ENCODE measurements at places on chromosomes 5 and 9. TPM values are rescaled to one million over a fixed set of nuclear protein-coding genes. Genes with fewer than 3 reads are reported as not detected.

The UBE2QL1 gene
- total RNA-seq = not detected

The PCDHGA8 gene
- total RNA-seq = 0.04 TPM

The P4HA2 gene
- 7.2 TPM for total RNA-seq

The DNAJC21 gene
- 70.6 TPM for total RNA-seq
